ENCODE measurements at places on chromosomes 6 and 20.
A peak's percentile ranks its signal among the peaks of the same experiment; 100 is the strongest.

GRCh38 chr6:52662031-52662430, 8.9 kb upstream of the TMEM14A start:
- DNase-seq: no peak

DNA sequence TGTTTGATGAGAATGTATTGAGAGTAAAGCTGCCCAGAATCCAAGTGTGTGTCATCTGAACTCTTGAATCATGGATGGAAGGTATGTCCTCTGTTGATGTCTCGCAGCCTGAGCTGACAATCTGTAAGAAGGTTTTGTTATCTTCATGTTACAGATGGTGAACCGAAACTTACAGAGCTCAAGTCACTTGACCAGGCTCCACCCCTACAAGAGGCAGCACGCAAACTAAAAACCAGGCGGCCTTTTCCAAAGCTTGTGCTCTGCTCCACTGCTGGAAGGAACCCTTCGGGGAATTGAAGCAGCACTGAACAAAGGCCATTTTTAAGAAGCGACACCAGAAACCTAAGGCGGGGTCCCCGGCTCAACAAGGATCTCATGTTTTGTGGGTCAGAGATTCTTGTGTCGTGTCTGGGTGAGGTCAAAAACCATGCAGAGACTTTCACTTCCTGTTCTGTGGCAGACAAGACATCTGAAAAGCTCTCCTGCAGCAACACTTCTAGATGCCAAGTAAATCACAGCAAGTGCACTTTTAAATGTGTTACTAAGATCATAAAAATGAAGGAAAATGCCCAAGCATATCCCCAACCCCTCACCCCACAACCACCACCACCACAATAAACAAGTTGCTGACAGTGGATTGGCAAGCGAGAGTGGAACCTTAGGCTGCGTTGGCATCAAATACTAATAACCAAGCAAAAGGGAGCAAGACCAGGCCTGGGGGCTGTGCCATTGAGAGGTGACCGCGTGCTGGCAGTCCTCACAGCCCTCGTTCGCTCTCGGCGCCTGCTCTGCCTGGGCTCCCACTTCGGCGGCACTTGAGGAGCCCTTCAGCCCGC, 27.3 kb downstream of the NQO2 start:
- DNase-seq: no peak

GRCh38 chr6:106079961-106080762, 6.0 kb upstream of the PRDM1 start:
- DNase-seq: no peak

DNA sequence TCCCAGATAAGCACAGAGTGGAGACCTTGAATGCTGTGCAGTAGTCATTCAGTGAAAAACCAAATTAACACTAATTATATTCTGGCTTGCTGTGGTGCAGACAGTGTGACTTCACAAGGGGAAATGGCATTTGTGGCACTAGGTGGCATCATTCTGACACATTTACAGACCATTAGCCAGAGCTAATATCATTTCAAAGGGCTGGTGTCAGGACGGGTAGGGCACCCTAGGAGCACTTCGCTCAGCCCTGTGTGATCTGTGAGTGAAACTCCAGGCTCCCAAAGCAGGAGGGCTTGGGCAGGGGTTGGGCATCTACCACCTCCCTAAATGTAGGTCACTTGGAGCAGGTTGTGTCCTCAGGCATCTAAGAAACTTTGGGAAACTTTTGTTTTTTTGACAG, 555.8 kb downstream of the PKHD1 start:
- no peak for DNase-seq

DNA sequence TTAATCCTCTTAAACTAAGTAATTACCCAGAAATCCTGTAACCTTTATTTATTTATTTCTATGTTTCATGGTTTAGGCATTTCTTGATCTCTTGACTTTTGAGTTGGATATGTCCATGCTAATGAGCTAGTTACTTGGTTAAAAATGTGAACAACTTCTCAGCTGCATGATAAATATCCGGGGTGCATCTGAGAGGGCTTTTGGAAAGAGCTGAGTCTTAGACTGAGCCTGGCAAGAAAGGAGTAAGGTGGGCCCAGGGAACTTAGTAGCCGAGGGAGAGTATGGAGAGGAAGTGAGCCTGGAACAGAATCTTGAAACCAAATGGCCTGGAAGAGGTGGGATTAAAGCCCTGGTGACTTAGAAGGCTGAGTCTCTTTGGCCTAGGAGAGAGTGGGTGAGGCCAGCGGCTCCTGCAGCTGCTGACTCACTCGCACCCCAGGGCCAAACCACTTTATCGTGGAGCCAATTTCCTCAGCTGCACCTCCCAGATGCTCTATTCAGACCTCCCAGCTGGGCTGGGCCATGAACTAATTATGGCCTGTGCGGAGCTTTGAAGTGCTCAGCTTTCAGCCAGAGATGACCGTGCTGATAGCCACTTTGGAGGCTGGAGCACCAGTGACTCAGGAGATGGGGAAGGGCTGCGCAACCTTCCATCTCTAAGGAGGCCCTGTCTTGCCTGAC, 19.1 kb downstream of the TGM3 start:
- no peak for DNase-seq

- no peak for DNase-seq
Observed at GRCh38 chr6:35642471-35643161, 46.1 kb downstream of the FKBP5 start.

- no peak for DNase-seq
Observed at GRCh38 chr6:142756215-142756630, 188.8 kb downstream of the HIVEP2 start.

DNA sequence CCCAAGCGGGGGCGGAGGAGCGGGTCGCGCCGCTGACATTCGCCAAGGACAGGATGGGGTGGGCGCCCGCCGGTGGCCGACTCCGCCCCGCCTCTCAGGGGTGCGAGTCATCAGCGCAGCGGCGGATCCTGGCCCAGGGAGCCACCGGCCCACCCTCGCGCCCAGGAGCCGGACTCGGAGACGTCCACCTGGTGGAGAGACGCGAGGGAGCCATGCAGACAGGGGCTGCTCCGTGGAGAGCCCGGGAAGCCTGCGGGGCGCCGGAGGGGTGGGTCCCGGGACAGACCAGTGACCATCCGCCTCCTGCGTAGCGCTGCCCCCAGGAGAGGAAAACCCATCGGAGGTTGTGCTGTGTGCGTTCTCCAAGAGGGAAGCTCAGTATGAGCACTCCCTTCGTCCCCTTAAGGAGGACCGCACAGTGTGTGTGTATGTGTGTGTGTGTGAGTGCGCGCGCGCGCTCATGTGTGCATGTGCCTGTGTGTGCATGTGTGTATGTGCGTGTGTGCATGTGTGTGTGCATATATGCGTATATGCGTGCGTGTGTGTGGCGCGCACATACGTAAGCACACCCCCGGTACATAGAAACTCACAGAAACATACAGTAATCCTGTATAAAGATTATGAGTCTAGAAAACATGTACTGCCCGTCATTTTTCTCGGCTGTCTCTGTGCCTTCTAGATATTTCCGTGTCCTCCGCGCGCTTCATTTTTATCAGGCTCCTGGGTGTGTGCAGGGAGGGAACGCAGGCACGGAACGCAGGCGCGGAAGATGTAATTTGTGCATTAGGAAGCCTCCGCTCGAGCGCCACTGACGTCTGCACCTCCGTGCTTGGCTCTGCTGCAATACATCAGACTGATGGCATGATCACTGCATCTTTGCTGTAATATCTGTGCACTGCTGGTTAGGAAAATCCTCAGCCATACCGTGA, 158.9 kb downstream of the TBXT start:
- DNase-seq: no peak

- peak; percentile 12 for DNase-seq
Observed at GRCh38 chr6:119347466-119348095, 2.0 kb downstream of the MAN1A1 start.

- DNase-seq: no peak
Observed at GRCh38 chr20:11924923-11925322, 7.2 kb downstream of the BTBD3 start.

DNA sequence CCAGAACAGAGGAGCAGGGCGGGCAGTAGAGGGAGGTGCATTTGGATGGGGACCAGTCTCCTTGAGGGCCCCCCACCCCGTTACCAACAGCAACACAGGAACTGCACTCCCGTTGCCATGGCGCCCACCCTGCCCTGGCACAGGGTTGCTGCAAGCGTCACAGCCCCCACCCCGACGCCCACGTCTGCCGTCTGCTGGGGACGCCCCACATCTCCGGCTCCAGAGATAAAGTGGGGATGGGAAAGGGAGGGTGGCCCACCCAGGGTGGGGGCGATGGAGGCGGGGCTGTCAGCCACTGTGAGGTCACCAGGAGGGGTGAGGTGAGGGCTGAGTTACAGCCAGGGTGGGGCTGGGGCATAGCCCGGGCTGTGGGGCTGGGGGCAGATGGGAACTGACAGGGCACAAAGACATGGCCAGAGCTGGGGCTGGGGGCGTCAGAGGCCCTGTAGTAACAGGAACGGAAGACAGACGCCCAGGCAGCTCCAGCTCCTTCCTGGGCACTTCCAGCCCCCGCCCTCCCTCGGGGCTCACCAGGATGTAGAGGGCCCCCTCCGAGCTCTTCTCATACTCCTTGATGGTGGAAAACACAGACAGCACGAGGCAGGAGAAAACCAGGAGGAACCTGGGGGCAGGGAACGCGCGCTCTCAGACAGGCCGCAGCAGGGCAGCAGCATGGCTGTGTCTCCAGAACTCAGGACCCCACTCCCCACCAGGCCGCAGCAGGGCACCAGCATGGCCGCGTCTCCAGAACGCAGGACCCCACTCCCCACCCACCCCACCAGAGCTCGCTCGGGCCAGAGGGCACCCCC, 26.0 kb downstream of the KCNQ2 start:
- no peak for DNase-seq

- DNase-seq: no peak
Observed at GRCh38 chr6:143098054-143098671, 37.5 kb downstream of the AIG1 start.

DNA sequence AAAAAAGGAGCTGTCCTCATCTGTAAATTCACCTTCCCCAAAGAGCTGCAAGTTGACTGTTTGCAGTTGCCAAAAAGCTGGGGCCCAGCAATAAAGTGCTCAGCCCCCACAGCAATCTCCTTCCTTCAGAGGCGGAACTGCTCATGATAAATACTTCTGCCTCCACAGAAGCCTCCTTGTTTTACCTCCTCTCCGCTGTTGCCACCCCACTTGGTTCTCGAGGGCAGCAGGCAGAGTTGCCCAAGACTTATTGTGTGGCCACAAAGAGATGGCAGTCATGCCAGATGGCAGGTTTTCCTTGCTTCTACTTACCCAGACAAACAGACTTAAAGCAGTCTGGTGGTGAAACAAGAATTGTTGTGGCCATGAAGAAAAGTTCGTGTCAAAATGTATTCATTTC, 66.3 kb downstream of the SLX4IP start:
- no peak for DNase-seq

DNA sequence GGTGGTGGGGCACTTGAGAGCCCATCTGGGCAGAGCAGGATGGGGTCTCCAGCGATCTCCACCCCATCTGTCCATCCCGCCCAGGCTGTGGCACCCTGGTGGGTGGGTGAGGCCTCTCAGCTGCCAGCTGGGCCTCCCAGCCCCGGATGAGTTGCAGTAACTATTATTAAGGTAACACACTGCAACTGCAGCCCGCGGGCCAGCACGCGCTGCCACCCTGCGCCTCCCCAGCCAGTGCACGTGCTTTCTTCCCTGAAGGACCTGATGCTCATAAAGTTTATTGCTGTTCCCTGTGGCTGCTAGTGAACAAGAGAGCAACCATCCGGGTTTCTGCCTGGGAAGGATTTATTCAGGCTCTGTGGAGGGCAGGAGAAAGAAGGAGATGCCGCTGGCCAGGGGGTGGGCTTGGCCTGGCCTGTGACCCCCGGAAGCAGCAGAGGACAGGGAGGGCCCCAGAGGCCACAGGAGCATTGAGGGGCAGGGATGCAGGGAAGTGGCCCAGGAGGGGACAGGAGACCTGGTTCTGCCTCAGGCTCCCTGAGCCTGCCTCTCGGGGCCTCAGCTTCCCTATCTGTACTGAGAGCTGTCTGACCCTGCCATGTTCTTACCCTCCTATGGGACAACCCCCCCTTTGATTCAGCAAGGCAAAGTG, 1.7 kb downstream of the IP6K3 start:
- DNase-seq: no peak

DNA sequence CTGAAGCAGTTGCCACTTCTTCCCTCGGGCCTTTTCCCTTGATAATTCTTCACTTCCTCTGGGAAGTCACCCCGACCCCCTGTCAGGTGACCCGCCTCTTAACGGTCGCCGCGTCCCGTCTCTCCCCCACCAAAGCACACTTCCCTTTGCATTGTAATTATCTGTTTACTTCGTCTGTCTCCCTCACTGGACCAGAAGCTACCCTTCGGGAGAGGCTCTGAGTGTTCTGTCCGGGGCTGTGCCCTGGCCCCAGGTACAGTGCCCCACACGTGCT, 771 bp upstream of the SNAI1 start:
- no peak for DNase-seq

DNA sequence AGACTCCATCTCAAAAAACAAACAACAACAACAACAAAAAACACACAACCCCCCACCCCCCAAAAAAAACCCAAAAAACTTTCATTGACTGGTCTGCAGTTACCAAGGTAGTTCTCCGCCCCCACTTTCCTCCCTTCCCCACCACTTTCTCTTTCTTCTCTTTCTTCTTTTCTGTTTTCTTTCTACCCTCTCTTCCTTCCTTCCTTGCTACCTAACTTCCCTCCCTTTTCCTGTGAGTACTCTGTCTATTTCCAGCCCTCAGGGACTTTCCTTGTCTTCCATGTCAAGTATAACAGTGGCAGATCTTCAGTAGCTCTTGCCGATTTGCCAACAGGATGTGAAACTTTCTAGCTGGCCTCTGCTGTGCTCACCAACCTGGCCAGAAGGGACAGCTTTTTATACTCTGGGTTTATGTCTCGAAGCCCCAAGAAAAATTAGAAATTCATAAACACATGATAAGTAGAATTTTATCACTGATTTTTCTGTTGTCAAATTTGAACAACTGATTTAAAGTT, 399.5 kb downstream of the QKI start:
- no peak for DNase-seq

DNA sequence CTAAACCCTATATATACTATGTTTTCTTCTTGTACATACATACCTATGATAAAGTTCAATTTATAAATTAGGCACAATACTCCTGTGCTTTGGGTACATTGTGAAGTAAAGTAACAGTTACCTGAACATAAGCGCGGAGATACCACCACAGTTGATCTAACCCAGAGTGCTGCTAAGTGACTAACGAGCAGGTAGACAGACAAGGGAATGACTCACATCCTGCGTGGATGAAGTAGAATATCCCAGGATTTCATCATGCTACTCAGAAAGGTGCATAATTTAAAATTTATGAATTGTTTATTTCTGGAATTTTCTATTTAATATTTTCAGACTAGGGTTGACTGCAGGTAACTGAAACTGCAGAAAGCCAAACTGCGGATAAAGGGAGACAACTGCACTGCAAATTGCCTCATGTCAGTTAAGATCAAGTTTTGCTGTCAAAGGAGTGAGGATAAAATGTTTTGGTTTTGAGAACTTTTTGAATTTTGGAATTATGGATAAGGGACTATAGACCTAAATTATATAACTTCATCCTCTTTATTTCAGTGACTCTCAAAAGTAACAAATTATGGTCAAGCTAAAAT, 14.4 kb downstream of the MKKS start:
- no peak for DNase-seq

GRCh38 chr6:85412911-85413430, 36.9 kb upstream of the NT5E start:
- DNase-seq: no peak

GRCh38 chr6:5241252-5241651, 19.5 kb downstream of the LYRM4 start:
- no peak for DNase-seq

GRCh38 chr6:12590901-12591300, 125.7 kb upstream of the PHACTR1 start:
- no peak for DNase-seq

GRCh38 chr6:21722510-21722909, 129.0 kb downstream of the SOX4 start:
- no peak for DNase-seq

All from T-helper 9 cell (primary cell).